ENCODE measurements at places on chromosomes 1 and 21.

- no peak for DNase-seq
Observed at GRCh38 chr21:35677298-35677841, 383.0 kb downstream of the SETD4 start.

DNA sequence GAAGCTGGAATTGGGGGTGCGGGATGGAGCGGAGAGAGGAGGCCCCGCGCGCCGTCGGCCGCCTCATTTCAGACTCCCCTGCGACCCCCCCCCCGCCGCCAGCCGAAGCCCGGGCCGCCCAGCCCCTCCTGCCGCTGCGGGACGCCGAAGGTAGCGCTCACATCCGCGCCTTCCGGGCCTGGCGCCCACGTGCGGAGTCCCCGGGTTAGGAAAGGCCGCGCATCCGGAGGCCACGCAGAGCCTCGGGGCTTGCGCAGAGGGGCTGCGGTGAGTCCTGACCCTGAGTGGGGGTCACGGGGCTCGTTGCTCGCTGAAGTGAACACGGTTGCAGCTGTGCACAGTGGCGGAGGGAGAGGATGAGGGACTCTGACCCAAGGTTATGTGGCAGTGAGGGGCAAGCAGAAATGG lies 552 bp upstream of the ZNF496 start:
- DNase-seq, result peak; percentile 19

- no peak for DNase-seq
Observed at GRCh38 chr1:171254859-171255258, 6.6 kb downstream of the FMO1 start.

GRCh38 chr1:12461754-12462153 lies 156.3 kb downstream of the DHRS3 start:
- no peak for DNase-seq

DNA sequence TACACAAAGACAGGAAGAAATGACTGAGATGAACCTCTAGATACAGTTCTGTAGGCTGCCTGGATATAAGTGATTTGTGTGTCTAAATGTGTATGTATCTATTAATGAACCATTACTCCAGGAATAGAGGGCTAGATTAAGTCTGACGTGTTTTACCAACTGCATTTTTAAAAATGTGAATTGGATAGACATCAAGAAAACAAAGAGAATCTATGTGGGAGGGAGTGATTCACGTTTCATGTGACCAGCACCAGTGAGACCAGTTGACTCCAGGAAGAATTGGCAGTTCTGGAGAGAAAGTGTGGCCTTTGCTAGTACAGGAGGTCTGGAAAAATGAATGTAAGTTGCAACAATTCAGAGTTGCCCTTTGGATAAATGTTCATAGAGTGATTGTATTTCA lies 53.4 kb upstream of the RGS21 start:
- no peak for DNase-seq

- DNase-seq, result no peak
Observed at GRCh38 chr1:212600980-212601379, 7.6 kb upstream of the ATF3 start.

- no peak for DNase-seq
Observed at GRCh38 chr1:170871868-170872267, 63.5 kb upstream of the MROH9 start.

DNA sequence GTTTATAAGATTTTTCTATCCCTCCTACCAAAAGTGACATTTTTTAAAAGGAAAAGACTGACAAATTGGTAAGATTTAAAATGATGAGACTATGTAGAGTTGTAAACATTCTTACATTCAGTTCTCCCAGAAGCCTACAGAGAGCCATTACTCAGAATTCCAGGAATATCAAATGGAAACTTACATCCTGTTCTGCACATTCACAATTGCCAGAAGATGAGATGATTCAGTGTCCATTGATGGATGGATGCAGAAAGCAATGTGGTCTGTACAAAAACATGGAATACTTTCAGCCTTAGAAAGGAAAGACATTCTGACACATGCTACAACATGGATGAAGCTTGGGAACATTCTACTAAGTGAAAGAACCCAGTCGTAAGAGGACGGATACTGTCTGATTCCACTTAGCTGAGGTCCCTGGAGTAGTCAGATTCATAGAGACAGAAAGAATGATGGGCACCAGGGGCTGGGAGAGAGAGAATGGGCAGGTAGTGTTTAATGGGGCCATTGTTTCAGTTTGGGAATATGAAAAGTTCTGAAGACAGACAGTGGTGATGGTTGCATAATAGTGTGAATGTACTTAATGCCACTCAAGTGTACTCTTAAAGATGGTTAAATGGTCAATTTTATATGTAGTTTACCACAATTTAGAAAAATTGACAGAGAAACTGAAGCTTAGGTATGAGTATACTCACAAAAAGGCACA lies 16.6 kb downstream of the MX1 start:
- no peak for DNase-seq

DNA sequence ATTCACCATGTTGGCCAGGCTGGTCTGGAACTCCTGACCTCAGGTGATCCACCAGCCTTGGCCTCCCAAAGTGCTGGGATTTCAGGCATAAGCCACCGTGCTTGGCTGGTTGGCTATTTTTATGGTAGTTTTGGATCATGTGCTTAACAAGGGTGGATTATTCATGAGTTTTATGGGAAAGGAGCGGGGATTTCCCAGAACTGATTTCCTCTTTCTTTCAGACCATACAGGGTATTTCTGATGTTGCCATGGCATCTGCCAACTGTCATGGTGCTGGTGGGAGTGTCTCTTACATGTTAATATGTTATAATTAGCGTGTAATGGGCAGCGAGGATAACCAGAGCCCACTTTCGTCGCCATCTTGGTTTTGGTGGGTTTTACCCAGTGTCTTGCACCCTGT lies 3.2 kb downstream of the TRPM2 start:
- no peak for DNase-seq

DNA sequence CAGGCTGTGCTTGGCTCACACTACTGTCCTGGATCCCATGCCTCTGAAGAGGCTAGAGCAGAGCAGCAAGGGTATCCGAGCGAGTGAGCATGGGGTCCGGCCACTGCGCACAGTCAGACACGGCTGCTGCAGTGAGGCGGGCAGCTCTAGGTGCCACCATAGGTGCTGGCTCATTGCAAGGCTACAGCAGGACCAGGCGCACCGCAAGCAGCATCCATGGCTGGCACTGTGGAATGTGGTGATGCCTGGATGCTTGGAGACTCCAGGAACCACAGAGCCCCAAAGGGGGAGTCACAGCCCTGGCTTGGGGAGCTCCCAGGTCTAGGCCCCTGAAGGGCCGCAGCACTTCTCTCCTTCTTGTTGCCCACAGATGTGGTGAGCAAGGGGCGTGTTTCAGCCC lies 47.2 kb downstream of the ATP6V1G3 start:
- no peak for DNase-seq

GRCh38 chr1:233627376-233627775 lies 13.5 kb downstream of the KCNK1 start:
- DNase-seq, result no peak

- no peak for DNase-seq
Observed at GRCh38 chr21:26912466-26912865, 54.4 kb downstream of the ADAMTS5 start.

DNA sequence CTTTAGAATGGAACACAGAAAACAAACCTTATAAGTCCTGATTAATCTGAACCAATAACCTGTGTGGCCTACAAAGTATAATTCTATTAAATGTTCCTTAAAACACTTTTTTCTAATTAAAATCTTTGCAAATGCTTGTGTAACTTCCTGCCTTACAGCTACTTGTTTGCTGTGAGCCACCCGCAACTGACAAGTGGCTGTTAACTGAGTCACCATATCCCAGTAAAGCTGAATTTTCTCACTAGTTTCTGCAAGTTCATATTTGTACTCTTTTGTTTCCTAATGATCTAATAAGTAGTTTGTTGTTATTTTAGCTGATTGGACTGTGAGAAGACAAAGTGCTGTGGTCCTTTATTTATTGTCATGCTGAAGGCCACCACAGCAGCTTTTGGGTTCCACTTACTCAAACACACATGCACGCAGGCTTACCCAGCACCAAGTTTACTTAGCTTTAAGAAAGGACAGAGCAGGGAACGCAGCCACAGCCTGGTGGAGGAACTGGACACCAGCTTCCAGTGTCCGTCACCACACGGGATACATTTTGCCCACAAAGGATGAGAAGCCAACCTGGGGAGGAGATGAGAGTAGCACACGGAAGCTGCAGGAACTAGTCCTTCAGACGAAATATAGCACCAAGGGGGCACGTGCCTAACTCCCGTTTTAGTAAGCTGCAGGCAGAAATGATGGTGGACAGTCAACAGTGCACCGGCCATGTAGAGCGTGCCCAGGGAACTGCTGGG lies 47.8 kb downstream of the LCA5L start:
- no peak for DNase-seq

DNA sequence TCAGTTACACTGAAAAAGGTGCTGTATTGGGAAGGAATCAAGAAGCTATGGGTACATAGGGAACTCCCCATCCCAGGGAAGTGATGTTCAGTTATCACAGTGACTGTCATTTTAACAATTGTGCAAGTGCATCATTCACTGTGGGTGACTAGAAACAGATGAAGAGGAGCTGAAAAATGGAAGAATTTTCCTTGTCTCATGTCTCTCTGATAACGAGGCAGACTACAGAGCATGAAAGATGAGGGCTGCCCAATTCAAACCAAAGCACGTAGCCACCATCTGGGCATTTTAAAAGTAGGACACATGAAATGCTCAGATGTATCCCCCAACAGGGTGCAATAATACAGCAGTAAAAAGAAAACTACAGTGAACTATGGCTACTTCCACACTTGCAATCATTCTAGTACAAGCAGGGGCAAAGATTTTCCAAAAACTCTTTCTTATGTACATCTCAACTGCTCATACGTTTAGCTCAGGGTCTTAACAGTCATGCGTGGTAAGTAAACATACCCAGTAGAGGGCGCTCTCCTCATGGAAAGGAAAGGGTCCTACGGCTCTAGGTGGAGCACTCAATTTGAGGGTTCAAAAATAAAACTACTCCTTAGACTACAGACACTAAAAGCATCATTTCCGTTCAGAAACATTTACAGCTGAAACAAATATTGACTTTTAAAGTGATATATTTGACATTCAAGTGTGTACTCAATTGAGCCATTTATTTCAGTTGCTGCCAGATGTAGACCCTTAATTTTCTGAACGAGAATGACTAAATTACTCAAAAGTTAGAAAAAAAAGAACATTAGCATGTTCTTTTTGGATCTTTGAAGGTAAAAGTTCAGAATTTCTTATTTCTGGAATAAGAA lies 143.2 kb downstream of the KCTD3 start:
- DNase-seq, result no peak

DNA sequence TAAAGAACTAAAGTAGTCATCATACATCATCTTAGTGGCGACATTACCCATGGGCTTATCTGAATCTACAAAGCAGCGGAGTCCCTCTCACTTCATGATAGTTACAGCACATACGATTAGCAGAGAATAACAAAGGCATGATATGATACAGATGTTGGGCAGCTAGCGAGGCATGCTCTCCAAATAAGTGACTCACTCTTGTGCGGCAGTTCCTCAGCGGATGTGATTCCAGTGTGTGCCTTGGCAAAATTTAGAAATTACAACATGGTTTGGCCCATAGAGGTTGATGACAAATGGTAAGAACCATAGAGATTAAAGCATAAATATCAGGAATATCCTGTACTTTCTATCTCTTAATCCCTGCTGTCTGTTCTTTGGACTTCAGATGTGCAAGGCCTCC lies 48.1 kb upstream of the PAXBP1 start:
- peak; percentile 77 for DNase-seq

GRCh38 chr1:147641291-147641690 lies 29.0 kb downstream of the ACP6 start:
- DNase-seq, result no peak

GRCh38 chr1:116122955-116123757 lies 12.0 kb downstream of the MAB21L3 start:
- DNase-seq, result peak; percentile 86

DNA sequence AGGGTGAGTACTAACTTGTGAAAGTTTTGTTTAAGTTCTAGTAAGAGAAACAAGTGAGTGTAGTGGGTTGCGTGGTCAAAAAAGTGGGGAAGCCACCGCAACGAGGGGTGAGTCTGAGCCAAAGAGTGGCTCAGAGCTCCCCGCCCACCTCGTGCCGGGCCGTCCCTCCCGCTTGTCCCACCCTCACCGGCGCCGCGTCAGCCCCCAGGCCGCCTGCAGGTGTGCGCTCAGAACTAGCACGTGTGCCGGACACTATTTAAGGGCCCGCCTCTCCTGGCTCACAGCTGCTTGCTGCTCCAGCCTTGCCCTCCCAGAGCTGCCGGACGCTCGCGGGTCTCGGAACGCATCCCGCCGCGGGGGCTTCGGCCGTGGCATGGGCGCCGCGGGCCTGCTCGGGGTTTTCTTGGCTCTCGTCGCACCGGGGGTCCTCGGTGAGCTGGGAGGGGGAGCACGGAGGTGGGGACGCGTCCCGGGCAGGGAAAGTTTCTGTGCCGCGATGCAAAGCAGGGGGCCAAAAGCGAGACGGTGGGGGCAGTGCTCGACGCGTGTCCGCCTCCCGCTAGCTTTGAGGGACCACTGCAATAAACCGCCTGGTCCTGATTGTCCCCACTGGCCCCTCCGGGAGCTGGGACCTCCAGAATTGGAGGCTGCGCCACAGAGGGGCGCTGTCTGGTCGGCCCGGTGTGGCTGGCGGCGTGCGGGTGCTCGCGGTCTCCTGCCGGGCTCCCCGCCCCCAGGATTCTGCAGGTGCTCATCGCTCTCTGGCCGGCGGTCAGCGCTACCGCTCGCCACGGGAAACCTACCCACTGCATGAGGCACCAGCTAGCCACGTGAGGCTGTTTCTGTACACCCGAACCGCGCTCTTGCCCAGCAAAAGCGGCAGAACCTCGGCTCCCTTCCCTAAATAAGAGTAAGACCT lies at the start of gene CR2:
CR2 (plus strand) TSS at position 283 of the 919 bp plus-strand sequence; CDS start at position 374, 91 bp downstream.
- no peak for DNase-seq

- no peak for DNase-seq
Observed at GRCh38 chr1:215076322-215076721, 6.2 kb upstream of the KCNK2 start.
